ENCODE measurements at places on chromosomes 4 and X.

DNA sequence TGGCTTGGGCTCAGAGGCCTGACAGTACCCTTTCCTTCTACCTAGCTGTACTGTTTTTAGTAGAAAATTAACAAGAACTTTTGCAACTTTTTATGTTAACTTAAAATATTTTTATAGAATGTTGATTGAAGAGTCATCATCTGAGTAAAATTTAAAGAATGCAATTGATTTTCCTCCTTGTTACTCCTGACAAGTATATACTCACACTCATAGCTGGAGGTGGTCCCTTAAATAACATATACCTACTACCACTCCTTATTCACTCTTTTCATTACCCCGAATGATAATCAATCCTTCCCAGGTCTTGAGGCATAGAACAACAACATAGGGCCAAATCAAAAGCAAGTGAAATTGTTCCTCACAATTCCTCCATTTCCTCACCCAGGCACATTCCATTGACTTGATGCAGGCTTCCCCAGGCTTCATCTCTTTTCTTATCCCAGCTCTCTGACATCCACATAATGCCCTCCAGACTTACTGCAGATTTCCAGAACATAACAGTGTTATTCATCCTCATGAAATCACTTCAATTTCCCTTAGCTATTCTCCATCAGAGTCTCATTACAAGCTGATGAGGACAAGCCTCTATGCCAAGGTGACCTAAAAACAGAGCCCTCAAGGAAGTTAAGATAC, 73.2 kb upstream of the ANXA10 start:
- H3K4me1 ChIP-seq: no peaks in the 10 kb centered on the region
- DNase-seq: no peak
- H3K36me3 ChIP-seq: peaks cover 5% of the 10 kb centered on the region
- no peak overlapping the region for H3K4me3 ChIP-seq

GRCh38 chr4:141576585-141577110, 59.7 kb upstream of the IL15 start:
- no peaks in the 10 kb centered on the region for H3K27me3 ChIP-seq
- H3K4me3 ChIP-seq: no peak overlapping the region
- no peak overlapping the region for H3K27ac ChIP-seq
- no peak for DNase-seq
- H3K36me3 ChIP-seq: no peaks in the 10 kb centered on the region
- H3K4me1 ChIP-seq: no peaks in the 10 kb centered on the region

GRCh38 chr4:67436742-67437141, 108.6 kb downstream of the CENPC start:
- H3K4me1 ChIP-seq: no peaks in the 10 kb centered on the region
- no peak overlapping the region for H3K4me3 ChIP-seq
- H3K27me3 ChIP-seq: no peaks in the 10 kb centered on the region
- no peak overlapping the region for H3K27ac ChIP-seq
- H3K36me3 ChIP-seq: no peaks in the 10 kb centered on the region

DNA sequence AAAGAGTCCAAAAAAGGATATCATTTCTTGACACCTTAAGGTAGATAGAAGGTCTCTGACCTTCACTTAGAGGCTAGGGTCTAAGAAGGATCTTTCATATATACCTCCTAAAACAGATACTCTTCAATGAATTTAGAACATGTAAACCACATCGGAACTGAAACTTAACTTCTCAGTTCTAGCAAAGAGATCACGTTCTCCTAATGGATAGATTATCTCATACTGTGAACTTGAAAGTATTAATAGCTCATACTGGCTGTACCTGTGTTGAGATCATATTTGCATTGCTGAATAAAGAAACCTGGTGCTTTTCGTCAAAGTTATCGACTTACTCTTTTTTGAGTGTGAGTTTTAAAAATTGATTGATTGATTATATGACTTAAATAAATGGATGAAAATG, 353.8 kb downstream of the EPHA5 start:
- H3K4me3 ChIP-seq: no peak overlapping the region
- H3K36me3 ChIP-seq: no peaks in the 10 kb centered on the region
- no peaks in the 10 kb centered on the region for H3K27me3 ChIP-seq
- DNase-seq: no peak
- H3K27ac ChIP-seq: no peak overlapping the region
- H3K4me1 ChIP-seq: no peaks in the 10 kb centered on the region

DNA sequence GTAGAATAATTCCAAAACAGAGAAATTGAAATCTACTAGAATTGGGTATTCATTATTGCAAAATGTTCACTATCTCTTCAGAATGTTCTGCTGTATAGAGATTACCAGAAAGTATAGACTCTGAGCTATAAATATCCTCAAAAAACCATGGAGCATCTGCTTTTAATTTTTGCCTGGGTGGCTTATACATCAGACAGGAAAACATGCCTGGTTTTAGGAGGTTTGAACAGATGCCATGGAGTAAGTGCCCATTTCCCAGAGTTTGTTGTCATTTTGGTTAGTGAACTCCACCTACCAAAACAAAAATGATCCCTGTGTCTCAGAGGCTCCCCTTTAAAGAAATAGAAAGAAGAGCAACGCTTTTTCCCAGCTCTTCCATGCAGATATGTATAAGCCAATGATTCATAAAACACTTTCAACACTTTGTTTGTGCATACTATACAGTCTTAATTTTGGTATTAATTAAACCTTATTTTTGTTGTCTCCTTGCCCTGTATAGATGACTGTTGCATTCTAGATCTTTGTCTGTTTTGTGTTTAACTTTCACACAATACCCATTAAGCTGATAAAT, 68.7 kb downstream of the MEPE start:
- peaks cover 35% of the 10 kb centered on the region for H3K4me1 ChIP-seq
- no peaks in the 10 kb centered on the region for H3K36me3 ChIP-seq
- H3K27ac ChIP-seq: no peak overlapping the region

DNA sequence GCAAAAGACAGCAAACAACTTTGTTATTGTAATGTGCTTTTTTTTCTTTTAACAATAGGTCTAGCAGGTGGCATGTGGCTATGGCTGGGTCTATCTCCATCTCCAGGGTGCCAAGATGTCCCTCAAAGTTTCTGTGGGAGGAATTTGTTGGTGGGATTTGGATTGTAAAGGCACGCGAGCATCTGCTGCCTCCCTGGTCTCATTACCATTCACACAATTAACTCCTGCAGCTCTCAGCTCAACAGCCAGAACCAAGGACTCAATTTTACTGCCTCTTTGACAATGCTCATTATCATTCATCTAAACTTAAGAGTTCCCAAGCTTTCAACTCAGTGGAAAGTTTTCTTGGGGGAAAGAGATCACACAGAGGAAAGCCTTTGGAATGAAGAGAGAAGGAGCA, 10.9 kb upstream of the PCDH18 start:
- no peak overlapping the region for H3K27ac ChIP-seq
- no peaks in the 10 kb centered on the region for H3K36me3 ChIP-seq
- H3K4me3 ChIP-seq: no peak overlapping the region
- DNase-seq: no peak
- H3K27me3 ChIP-seq: no peaks in the 10 kb centered on the region

- no peaks in the 10 kb centered on the region for H3K4me1 ChIP-seq
- H3K36me3 ChIP-seq: peaks cover 5% of the 10 kb centered on the region
- no peaks in the 10 kb centered on the region for H3K27me3 ChIP-seq
- H3K27ac ChIP-seq: no peak overlapping the region
- DNase-seq: no peak
- no peak overlapping the region for H3K4me3 ChIP-seq
These were observed 18.0 kb downstream of the ETDC start for GRCh38 chrX:135327299-135327698.
